ENCODE measurements at places on chromosomes 11 and 22. TPM values are rescaled to one million over a fixed set of nuclear protein-coding genes. Genes with fewer than 3 reads are reported as not detected.

BCO2 gene
- 10.8 TPM for total RNA-seq

CLDN5 gene
- 65.0 TPM for total RNA-seq

GRCh38 chr22:35634943-35635540 lies 13.2 kb upstream of the APOL6 start:
- DNase-seq, result no peak

DNA sequence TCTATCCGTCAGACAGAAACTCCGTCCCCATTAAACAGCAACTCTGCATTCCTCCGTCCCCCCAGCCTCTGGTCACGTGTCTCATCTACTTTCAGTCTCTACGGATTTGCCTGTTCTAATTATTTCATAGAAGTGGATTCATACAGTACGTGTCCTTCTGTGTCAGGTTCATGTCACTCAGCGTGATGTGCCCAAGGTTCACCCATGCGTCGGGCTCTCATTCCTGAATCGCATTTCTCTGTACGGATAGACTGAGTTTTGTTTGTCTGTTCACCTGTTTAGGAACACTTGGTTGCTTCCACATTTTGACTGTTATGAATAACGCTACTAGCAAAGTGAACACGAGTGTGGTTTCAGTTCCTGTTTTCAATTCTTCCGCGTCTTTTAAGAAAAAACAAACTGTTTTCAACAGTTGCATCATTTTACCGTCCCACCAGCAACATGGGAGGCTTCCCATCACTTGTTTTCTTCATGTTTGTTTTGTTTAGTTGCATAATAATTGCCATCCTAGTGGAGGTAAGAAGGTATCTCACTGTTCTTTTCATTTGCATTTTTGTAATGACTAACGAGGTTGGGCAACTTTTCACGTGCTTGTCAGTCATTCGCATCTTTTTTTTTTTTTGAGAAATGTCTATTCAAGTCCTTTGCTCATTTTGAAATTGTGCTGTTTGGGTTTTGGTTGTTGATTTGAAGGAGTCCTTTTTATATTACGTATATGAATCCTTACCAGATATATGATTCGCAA lies 8.9 kb upstream of the NLRP6 start:
- no peak for DNase-seq

DNA sequence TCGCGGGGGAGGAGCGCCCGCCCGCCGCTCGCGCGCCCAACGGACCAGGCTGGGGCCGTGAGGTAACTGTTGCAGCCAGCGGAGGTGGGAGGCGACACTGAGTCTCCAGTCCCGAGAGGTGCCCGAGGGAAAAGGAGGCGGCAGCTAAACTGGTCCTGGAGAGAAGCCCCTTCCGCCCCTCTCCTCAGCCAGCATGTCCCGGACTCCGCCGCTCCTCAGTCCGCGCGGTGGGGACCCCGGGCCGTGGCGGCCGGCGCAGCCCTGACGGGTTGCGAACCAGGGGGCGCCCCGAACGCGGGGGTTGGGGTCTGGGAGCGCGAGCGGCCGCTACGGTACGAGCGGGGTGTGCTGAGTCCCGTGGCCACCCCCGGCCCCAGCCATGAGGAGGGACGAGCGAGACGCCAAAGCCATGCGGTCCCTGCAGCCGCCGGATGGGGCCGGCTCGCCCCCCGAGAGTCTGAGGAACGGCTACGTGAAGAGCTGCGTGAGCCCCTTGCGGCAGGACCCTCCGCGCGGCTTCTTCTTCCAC lies at the start of gene PDE3B:
Gene PDE3B (plus strand): TSS at position 108 of the 529 bp plus-strand sequence. CDS start 272 bp downstream, at position 380.
- no peak for DNase-seq

- no peak for DNase-seq
These were observed 533.0 kb downstream of the KCNA4 start for GRCh38 chr11:29483831-29484230.

- no peak for DNase-seq
These were observed 22.8 kb downstream of the NPAT start for GRCh38 chr11:108199446-108200321.

Measured in breast epithelium (tissue), 4 donors.